ENCODE measurements at places on chromosomes 2 and 18. TPM values are rescaled to one million over a fixed set of nuclear protein-coding genes. Genes with fewer than 3 reads are reported as not detected.

DNA sequence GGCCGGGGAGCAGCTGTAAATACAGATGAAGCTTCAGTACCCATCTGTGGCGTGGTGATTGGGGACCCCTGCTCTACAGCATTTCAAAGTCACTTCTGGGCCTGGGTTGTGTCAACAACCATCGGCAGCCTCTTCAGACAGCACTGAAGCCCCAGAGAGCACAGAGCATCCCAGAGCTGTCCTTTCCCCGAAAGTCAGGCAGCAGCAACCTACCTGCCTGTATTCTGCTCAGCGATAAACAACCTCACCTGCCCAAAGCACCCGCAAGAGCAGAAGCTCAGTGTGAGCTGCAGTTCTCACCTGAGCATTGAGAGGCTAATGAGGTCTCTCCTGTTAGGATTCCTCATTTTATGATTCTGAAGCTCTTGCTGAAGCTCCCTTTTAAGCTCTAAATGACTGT lies 19.3 kb downstream of the TRABD2A start:
- no peaks in the 10 kb centered on the region for H3K27me3 ChIP-seq
- no peaks in the 10 kb centered on the region for H3K36me3 ChIP-seq
- no peak for DNase-seq
- H3K4me1 ChIP-seq, result no peaks in the 10 kb centered on the region
- H3K27ac ChIP-seq, result no peak overlapping the region

ABHD1 gene
- 7.0 TPM for total RNA-seq

GPR75 gene
- 8.3 TPM for total RNA-seq

GRCh38 chr2:207286106-207286505 lies 120.4 kb upstream of the KLF7 start:
- no peaks in the 10 kb centered on the region for H3K36me3 ChIP-seq
- H3K4me1 ChIP-seq, result peaks cover 10% of the 10 kb centered on the region
- no peak overlapping the region for H3K27ac ChIP-seq
- H3K4me3 ChIP-seq, result no peak overlapping the region

DNA sequence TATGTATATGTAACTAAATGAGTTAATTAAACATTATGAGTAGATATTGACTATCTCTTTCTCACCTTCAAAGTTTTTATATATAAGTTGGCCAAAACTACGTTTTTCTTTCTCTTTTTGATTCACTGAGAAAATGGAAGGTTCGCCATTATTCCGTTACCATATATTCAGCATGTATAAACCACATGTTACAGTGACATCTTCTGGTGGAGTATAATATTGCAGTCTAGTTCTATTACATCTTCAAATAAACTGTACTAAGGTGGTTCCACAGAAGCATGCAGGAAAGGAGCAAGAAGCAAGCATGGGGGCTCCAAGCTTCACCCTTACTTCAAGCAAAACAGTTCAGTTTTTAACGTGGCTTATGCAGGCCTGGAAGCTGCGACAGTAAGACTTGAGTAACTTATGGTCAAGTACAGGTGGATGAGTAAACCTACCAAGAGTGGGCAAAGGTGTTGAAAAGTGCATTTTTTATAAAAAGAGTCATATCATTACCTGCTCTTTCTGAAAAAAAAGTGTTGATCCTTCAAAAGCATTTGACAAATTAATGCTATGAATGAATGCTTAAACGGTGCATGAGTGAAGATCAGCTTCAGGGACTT lies 129.8 kb upstream of the RAB6C start:
- no peak overlapping the region for H3K4me3 ChIP-seq
- H3K27ac ChIP-seq, result no peak overlapping the region
- no peaks in the 10 kb centered on the region for H3K27me3 ChIP-seq
- H3K4me1 ChIP-seq, result no peaks in the 10 kb centered on the region

GRCh38 chr2:173350383-173350782 lies 4.3 kb upstream of the CDCA7 start:
- H3K36me3 ChIP-seq, result no peaks in the 10 kb centered on the region
- H3K27me3 ChIP-seq, result peaks cover 4% of the 10 kb centered on the region
- no peak for DNase-seq
- no peak overlapping the region for H3K27ac ChIP-seq

- H3K4me3 ChIP-seq, result no peak overlapping the region
- no peaks in the 10 kb centered on the region for H3K27me3 ChIP-seq
- no peak for DNase-seq
- H3K4me1 ChIP-seq, result no peaks in the 10 kb centered on the region
Observed at GRCh38 chr2:183495589-183496267, 371.5 kb downstream of the NUP35 start.

UGT1A6 gene
- 0.85 TPM for total RNA-seq

All from prostate gland (tissue), 2 donors.